Right ventricle myocardium inferior (tissue), 1 donor: ENCODE measurements at places on chromosomes 3 and 15.

GRCh38 chr3:5162102-5162501, 25.4 kb upstream of the EDEM1 start:
- no peak for DNase-seq

DNA sequence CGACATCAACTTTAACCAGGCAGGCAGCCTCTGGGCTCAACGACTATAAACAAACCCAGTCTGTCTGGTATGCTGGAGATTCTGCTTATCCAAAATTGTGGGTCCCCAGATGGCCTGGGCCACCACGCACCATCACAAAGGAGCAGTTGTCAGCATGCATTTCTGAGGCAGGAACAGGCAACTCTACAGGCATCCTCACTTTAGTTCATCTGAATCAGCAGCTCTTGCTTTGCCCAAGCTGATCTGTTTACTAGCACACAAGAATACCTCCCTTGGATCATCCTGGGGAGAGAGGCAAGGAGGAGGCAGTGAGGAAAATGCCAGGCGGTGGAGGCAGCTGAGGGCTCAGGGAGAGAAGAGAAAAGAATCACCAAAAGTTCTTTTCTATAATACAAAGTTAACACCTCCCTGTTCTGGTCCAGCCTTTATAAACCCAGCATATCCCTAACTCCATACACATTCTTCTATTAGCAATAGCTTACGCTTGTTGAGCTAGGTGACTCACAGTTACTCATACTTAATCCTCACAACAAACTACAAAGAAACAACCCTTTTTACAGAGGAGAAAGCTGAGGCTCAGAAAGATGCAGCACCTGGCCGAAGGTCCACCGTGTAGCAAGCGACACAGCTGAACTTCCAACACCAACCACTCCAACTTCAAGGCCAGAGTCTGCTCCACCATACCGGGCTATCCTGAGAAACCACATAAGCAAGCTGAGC, 33.6 kb downstream of the ZDHHC3 start:
- DNase-seq, result no peak

GRCh38 chr3:125024817-125025216, 31.0 kb downstream of the HEG1 start:
- DNase-seq, result peak; percentile 78

GRCh38 chr3:54939557-54940300, 11.9 kb upstream of the LRTM1 start:
- DNase-seq, result no peak

DNA sequence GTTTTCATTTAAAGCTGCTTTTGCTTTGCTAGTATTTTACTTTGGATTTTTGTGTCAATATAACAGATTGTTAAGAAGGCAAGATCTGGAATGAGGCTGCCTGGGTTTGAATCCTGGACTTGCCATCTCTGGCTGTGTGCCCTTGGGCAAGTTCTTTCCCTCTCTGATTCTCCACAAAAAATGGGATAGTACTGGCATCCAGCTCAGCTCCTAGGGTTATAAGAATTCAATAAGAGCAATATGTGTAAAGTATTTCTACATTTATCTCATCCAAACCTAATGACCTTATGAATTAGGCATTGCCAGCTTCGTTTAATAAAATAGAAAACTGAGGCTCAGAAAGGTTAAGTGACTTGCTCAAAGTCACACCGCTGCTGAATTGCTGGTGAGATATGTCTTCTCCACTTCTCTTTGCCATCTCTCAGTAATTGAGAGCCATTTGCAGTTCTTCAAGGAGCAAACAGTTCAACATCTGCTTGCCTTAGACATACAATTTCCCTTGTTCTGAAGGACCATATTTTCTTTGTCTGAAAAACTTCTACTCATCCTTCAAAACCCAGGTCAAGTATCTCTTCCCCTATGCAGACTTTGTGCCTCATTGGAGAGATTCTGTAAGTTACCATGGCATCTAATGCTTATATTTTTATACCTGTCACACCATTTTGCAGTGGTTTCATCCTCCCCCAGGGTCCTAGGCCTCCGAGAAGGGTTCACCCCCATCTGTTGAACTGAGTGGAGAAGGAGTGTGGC, 80.8 kb upstream of the TLE3 start:
- no peak for DNase-seq

DNA sequence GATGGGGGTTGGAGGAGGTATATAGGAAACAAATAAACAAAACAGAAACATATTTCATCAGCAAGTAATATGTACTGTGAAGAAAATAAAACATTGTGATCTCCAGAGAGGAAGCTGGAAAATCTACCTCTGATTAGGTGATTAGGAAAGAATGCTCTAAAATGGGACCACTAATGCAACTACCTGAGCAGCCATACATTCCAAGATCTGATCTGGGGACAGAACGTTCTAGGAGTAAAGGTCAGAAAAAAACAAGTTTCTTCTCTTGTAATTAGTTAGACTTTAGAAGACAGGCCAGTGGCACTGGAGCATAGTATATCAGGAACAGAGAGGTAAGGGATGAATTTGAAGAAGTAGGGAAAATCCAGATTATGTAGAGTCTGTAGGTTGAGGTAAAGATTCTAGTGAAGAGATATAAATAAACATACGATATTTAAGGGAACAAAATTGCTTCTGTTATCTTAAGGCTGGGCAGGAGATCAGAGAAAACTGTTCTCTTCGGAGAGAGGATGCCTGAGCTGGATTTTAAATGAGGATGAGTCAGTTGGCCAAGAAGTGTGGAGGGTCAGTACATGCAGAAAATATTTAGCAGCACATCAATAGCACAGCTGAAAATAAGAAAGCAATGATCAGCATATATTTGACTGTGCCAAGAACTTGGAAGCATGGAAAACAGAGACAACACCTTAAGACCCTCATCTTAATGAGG, 429.5 kb downstream of the NLGN1 start:
- no peak for DNase-seq

GRCh38 chr3:177058648-177059047, 138.6 kb downstream of the TBL1XR1 start:
- no peak for DNase-seq

GRCh38 chr15:36177590-36178302, 401.7 kb upstream of the CDIN1 start:
- DNase-seq, result no peak
